Stimulated activated CD4-positive, alpha-beta T cell treated with anti-CD3 and anti-CD28 coated beads, Interleukin-15, amount 100 ng/mL, for 24 hours (primary cell): ENCODE measurements at places on chromosomes 16 and 17.

DNA sequence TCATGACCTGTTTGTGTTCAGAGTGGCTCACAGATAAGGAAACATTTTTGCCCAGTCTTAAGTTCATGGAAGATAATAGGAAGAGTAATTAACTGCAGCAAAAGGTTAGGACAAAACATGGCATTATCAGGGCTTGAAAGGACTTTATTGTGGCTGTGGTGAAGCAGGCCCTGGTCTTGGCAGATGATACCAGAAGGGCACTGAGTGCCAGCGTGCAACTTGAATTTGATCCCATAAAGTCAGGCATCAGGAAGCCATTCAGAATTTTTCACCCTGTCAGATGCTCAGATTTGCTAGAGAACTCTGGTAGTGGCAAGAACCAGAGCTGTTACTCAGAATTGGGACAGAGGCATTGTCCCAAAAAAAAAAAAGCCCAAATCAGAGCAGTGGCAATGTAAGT, 11.2 kb upstream of the COG7 start:
- DNase-seq = no peak

- no peak for DNase-seq
Observed at GRCh38 chr17:53273126-53273525, 549.6 kb upstream of the KIF2B start.

DNA sequence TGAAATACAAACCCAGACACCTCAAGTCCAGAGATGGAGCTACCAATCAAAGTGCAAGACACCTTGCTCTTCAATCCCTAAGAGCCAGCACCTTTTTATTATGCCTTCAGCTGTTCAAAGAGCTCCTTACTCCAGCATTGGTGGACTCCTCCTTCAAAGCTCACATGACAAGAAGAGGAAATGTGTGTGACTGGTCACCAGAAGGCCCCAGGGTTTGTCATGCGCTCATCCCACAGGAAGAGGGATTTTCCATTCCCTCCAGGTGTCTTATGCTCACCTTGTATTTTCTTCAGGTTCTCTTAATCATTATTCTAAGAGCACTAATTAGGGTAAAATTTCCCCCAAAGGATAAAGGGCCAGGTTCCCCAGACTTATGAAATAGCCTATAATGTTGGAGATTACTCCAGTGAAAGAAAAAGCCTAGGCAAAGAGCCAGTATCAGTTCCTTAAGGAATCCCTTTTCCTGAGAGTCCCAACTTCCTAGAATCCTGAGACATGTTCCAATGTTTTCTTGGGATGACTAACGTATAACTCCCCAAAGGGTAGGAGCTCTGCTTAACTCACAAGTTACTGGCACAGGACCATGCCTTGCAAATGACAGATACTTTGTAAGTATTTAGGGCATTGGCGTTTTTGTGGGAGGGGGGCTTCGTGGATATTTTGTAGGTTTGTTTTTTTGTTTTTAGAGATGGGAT, 56.9 kb upstream of the SOX9 start:
- no peak for DNase-seq

DNA sequence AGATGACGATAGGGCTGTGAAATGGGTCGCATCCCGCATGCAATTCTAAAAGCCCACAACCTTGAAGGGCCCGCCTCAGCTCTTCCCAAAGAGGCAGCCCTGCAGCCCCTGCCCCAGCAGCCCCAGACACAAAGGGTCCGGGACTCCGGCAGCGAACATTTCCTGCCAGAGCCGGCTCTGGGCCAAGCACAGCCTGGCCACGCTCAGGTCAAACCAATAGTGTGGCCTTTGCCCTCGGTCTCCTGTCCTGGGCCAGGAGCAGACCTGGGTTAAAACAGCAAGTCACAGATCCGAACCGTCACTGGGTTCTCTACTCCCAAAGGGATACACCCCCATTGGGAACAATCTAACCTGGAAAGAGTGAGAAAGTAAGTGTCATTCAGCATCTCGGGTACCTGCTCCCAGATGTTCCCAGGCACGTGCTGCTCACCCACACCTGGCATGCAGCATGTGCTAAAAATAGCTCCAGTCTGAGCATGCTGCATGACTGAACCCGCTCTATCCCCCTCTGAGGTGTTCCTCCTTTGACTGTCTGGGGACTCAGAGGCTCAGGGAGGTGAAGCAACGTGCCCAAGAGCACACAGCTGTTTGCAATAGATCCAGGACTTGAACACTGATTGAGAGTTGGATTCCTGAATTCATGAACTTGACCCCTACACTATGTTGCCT, 22.2 kb upstream of the ATP2A3 start:
- no peak for DNase-seq

- no peak for DNase-seq
Observed at GRCh38 chr17:8665684-8666083, 35.2 kb upstream of the MYH10 start.

DNA sequence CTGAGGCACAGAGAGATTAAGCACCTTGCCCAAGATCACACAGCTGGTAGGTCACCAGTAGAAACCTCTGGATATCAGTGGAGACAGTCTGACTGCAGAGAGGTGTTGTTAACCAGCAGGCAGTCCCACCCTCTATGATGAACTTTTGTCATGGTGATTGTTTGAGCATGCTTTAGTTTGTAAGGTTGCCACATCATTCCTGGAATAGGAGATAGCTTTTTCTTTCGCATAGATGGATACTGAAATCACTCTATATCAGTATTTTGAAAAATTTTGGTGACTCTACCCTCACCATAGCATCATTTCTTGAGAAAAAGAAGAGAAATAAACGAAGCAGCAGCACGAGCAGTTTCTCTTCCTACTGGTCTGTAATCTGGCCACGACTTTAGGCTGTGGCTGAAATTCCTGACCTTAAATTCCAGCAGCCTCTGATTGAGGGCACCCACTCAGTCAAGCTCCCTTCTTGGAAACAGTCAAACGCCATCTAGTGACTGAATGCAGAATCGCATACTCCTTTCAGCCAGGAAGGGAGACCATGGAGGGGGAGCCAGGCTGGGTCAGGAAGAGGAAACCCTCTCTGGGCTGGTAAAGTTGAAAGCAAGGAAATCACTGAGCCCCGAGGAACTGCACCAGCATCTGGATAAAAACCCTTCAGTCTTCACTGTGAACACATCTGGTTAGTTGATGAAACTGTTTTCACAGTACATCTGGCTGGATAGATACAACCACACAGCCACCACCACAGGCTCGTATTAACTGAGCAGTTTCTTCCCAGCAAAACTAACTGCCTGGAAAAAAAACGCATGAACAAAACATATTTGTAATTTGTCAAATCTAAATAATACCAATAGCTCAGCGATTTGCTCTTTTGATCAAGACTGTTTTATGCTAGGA, 108.5 kb upstream of the XYLT1 start:
- DNase-seq = peak; percentile 66

GRCh38 chr16:2238150-2238837, 2.0 kb downstream of the DNASE1L2 start:
- DNase-seq = no peak

- DNase-seq = no peak
Observed at GRCh38 chr17:17463821-17464220, 13.0 kb upstream of the MED9 start.

DNA sequence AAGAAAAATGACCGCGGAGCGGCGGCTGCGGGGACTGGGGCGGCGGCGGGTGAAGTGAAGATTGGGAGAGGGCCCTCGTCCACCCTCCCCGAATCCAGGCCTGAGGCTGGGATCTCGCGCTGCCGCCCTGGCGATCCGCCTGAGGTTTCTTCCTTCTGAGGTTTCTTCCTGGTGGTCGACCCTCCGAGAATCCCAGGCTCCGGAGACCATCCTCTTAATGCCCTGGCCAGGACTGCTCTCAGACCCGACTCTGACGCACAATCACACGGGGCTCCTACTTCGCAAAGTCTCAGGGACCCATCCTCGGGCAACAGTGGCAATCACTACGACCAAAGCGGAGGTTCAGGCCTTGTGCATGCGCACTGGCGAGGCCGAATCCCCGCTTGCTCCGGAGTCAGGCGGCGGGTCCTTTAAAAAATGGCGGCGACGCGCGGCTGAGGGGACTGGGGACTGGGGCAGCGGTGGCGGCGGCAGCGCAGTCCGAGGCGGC, 18.0 kb upstream of the KCNJ18 start:
- no peak for DNase-seq

GRCh38 chr16:23254338-23254737, 47.8 kb upstream of the SCNN1B start:
- DNase-seq = no peak

DNA sequence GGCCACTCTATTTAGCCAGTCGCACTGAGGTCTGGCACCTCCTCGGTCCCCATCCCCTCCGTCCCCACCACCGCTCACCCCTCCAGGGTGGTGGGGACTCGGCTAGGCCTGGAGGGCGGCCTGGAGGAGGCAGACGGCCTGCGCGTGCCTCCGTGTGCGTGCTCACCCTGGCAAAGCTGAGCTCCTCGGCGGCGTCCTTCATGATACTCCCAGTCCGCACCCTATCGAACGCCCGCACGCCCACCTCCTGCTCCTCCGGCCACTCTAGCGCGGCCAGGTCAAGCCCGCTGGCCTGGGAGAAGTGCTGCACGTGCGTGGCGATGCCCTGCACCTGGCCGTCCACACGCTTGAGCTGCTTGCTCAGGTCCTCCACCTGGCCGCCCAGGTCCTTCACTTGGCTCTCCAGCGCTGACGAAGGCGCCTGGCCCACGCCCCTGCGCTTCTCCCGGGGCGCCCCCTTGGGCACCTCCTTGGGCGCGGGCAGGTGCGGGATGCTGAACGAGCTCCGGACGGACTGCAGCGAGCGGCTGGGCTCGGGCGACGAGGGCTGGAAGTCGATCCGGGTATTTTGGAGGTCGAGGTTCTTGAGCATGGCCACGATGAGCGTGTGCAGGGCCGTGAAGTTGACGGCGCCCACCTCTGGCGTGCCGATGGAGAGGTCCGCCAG, 644 bp downstream of the QRICH2 start:
- no peak for DNase-seq

GRCh38 chr17:58759522-58759921, 3.9 kb downstream of the PPM1E start:
- no peak for DNase-seq

DNA sequence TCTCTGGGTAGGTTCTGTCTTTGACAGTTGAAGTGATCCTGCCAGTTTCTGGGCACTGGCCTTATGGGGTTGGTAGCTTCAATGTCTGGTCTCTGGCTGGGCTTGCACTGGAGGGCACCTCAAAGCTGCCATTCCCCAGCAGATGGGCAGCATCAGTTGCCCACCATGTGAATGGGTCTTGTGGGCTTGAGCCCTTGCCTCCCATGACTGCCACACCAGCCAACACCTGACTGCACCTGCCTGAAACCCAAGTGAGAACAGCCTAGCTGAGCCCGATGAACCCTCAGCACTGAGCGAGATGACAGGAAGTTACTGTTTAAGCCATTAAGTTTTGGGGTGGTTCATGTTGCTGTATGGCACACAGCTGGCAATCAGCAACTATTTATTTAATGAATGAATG, 69.1 kb upstream of the AXIN2 start:
- DNase-seq = no peak

DNA sequence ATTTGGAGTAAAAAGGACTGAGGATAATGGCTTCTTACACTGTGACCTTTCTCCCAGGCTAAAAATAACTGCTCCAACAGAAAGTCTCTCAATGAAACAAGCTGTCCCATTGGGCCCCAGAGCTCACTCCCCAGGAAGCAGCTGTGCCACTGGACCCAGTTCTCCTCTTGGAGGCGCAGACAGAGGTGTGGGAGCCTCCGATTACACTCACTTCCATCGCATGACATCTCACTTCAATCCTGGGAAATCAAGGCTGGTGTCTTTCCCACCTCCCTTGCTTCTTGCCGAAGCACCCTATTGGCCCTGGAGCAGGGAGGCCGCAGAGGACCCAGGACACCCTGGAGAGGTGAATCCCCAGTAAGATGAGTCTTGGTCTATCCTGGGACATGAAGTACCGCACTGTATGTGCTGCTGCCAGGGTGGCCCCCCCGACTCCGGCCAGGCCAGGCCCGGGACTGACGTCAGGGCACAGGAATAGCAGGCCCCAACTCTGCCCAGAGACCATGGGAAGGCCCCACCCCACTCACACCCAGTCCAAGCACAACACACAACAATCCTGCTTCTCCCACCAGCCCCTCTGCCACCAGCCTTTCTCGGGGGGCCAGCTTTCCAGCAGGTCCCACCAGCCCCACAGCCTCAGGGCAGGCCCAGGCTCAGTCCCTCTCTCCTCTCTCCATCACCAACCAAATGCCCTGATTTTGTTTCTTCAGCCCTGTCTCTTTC, 29.5 kb downstream of the SRL start:
- no peak for DNase-seq

GRCh38 chr16:67177743-67178699, 5.7 kb downstream of the MATCAP1 start:
- DNase-seq = peak; percentile 68

DNA sequence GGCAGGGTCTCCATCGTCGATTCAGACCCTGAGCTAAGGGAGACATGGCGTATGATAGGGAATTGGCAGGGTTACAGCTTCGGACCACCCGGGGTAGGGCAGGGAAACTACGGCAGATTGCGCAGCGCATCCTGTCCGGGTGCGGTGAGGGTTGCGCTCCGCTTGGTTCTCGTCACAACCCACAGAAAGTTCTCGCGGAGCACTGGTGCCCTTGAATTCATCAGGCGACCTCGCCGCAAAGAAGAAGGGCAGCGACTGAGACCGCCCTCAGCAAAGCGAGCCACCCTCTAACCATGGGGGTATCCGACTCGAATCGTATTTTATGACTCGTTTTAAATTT, 1.2 kb downstream of the HS3ST3B1 start:
- peak; percentile 76 for DNase-seq

DNA sequence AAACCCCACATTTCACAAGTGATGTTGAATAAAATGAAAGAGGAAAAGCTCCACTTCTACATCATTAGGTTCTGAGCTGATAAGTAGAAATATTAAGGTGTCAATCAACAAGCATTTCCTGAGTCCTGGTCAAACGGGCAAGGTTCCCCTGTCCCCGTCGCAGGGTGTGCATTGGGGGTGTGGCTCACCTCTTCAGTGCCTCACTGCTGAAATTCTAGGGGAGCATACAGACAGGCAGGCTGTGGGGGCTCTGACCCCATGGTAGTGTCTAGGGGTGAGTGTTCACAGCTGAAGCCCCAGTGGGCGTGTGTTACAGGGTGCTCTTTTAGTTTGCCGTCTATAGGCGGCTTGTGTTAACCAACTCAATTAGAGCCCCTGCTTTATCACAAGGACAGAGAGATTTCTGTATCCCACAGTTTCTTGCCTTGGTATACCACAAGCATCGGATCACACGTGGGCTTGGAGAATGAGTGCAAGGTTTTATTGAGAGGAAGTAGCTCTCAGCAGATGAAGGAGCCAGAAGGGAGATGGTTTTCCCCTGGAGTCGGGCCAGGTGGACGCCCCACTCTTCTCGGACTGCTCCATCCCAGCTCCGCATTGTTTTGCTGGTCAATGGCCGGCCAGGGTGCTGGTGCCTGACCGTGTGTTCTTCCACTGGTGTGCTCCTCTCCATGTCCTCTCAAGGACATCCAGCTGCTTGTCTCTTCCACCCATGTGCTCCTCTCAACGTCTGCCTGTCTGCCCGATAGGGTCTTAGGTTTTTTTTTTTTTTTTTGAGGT, 238.2 kb upstream of the NLRP1 start:
- no peak for DNase-seq

- DNase-seq = peak; percentile 65
Observed at GRCh38 chr16:80526418-80527061, 14.3 kb upstream of the DYNLRB2 start.

DNA sequence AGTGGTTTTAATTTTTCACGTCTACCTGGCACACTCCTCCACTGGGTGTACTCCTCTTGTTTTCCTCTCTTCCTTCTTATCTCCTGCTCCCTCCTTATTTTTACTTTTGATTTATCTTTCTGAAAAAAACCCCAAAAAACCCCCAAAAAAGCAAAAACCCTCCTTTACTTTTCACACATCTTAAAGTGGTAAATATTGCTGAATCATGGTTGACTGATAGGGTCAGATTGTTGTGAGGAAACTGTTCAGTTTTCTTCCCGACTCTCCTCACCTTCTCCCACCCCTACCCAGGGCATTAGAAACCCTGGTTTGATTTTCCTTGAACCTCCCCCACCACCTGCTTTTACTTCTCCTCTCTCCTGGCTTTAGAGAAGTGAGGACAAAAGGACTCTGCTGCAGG, 25.4 kb downstream of the ARHGAP44 start:
- DNase-seq = no peak
